Activated B cell treated with CpG ODN at 0.5 μM for 24 hours (primary cell): ENCODE measurements at places on chromosomes 4 and X. TPM values are rescaled to one million over a fixed set of nuclear protein-coding genes. Genes with fewer than 3 reads are reported as not detected.

The CNKSR2 gene
- total RNA-seq = 15.6 and 15.7 TPM in 2 replicates

The POF1B gene
- total RNA-seq = 1.0 and 1.3 TPM in 2 replicates

The DCAF8L2 gene
- not detected in 2 replicates for total RNA-seq

The POU3F4 gene
- total RNA-seq = not detected in 2 replicates

GRCh38 chrX:63186137-63186536 lies 165.0 kb downstream of the SPIN4 start:
- no peak for DNase-seq

DNA sequence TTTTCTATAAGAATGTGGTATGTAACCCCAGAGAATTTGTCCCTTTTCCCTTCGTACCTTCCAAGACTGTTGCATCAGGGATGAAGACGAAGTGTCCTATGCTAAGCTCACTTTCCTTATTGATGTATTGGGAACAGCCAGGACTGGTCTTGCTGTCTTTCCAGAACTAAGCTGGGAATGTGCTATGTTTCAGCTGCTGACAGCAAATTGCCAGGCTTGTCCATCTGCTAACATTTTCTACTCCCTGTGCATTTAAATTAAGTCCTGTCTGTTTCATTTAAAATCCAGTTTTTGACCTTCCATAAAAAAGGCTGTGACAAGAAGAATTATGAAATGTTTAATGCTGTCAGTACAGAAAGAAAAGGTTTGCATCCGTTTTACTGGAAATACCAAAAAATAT lies 87.9 kb downstream of the ATP10D start:
- no peak for DNase-seq

GRCh38 chrX:107701493-107702121 lies 73.3 kb downstream of the PRPS1 start:
- DNase-seq = no peak
